ENCODE measurements at places on chromosomes 1 and 21. TPM values are rescaled to one million over a fixed set of nuclear protein-coding genes. Genes with fewer than 3 reads are reported as not detected.

Gene CFHR1
- not detected for polyA plus RNA-seq

DNA sequence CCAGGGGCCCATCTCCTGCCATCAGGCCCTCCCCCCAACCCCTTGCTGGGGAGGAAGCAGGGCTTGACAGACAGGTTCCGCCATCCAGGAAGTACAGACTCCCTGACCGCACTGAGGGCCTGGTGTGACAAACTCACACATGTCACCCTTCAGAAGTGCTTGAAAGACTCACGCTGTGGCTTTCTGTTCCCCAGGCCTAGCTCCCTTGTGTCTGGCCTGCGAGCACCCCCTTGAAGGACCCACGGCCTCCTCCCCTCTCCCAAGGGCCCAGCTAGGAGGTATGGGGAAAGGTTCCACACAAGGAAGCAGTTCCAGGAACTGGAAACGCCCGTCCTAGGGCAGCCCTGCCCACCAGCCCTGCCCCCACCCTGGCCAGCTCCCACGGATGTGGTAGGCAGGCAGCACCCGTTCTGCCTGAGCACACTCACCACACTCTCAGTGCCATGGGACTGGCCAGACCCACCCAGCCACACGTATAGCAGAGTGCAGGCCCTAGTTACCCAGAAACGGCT lies 26.7 kb downstream of the SLC2A1 start:
- no peak for DNase-seq

GRCh38 chr1:205626216-205626615 lies 5.6 kb downstream of the ELK4 start:
- DNase-seq = no peak

GRCh38 chr1:229430761-229431283 lies 3.1 kb downstream of the ACTA1 start:
- DNase-seq = peak; percentile 58

Gene HPCAL4
- polyA plus RNA-seq = 6.8 TPM

Data from left renal pelvis (tissue), 4 donors.